ENCODE measurements at places on chromosomes 12 and 14. TPM values are rescaled to one million over a fixed set of nuclear protein-coding genes. Genes with fewer than 3 reads are reported as not detected.

The SLCO1B1 gene
- 0.04 TPM for total RNA-seq

GRCh38 chr12:12505544-12506495 lies 56.8 kb downstream of the DUSP16 start:
- peak; percentile 96 for DNase-seq
- peak overlapping the region; percentile 79 for H3K27ac ChIP-seq
- peaks cover 10% of the 10 kb centered on the region for H3K4me1 ChIP-seq
- H3K4me3 ChIP-seq, result no peak overlapping the region

DNA sequence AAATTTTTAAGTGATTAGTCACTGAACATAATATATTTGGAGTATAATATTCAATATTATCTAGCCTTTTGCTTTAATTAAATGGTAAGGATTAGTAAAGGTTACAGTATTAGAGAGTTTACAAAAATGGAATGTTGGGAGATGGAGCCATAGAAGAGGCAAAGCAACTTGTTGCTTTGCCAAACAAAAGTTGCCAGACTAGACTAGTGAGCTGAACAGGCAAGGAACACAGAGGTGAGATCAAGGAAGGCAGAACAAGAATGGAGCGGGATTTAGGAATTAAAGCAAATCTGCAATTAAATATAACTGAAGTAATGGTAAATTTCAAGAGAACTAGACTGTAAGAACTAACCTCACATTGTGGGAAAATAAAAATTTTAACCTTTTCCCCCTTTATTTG lies 5.1 kb downstream of the ARF6 start:
- H3K4me1 ChIP-seq, result peaks cover 2% of the 10 kb centered on the region
- no peak overlapping the region for H3K27ac ChIP-seq

The CAPZA3 gene
- total RNA-seq, result not detected

DNA sequence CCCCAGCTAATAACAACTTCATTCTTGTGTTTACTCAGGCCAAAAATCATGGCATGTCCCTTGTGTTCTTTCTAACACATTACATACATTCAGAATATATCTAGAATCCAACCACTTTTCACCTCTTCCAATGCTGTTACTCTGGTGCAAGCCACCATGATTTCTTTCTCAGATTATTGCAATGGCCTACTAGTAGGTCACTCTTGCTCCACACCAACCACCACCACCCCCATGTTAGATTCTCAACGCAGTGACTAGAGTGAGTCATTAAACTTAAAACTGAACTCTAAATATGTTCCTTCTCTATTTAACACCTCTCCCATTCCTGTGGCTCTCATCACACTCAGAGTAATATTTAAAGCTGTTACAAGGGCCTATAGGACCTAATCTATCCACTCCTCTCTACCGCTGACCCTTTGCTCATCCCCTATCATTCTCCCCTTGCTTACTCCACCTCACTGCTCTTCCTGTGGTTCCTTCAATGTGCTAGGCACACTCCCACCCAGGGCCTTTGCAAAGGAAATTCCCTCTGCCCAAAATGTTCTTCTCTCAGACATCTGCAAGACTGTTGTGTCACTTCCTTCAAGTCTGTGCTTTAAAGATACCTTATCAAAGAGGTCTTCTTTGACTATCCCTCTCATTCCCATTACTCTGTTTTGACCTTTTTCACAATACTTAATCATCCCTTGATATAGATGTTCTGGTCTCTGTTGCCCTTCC lies 6.6 kb downstream of the RTN1 start:
- DNase-seq, result no peak
- no peaks in the 10 kb centered on the region for H3K36me3 ChIP-seq
- no peaks in the 10 kb centered on the region for H3K4me1 ChIP-seq
- no peak overlapping the region for H3K4me3 ChIP-seq

The SRSF9 gene
- total RNA-seq, result 71.6 TPM

DNA sequence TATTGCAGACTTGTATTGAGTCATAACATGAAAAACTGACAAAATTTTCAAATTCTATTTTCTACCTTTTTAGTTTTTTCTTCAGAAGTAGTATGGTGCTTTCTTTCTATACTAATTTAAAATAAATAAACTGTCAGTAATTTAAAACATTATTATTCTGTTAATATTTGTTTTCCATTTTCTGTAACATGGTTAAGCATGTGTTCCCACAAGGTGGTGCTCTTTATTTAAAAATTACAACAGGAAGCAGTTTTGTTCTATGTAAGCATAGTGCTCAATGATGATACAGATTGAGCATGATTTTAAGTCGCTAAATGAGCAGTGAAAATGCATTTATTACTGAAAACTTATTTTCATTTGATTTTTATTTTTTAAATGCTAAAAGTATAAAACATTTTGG lies 114.6 kb downstream of the PPFIA2 start:
- H3K27me3 ChIP-seq, result no peaks in the 10 kb centered on the region
- H3K4me3 ChIP-seq, result no peak overlapping the region
- H3K27ac ChIP-seq, result no peak overlapping the region
- DNase-seq, result peak; percentile 61

The CRY1 gene
- 9.4 TPM for total RNA-seq

The MYH6 gene
- total RNA-seq, result 0.66 TPM

- peak within 1 kb of the TSS; percentile 78 for H3K4me3 ChIP-seq
- H3K27me3 ChIP-seq, result no peaks in the 10 kb centered on the region
- DNase-seq, result peak; percentile 92
- H3K4me1 ChIP-seq, result peaks cover 55% of the 10 kb centered on the region
- H3K36me3 ChIP-seq, result peaks cover 42% of the 10 kb centered on the region
These were observed at the start of gene MBD6 for GRCh38 chr12:57522011-57522886. TSS of gene MBD6 (plus strand) at chr12:57522824. CDS start at chr12:57524304, 1,480 bp downstream.

The KLHL33 gene
- 1.1 TPM for total RNA-seq

GRCh38 chr14:76292561-76292960 lies 83.4 kb upstream of the ESRRB start:
- no peaks in the 10 kb centered on the region for H3K36me3 ChIP-seq
- no peak overlapping the region for H3K4me3 ChIP-seq
- no peak for DNase-seq
- H3K4me1 ChIP-seq, result no peaks in the 10 kb centered on the region
- H3K27ac ChIP-seq, result no peak overlapping the region

GRCh38 chr14:104218361-104219180 lies 80.2 kb downstream of the KIF26A start:
- no peak overlapping the region for H3K4me3 ChIP-seq
- H3K4me1 ChIP-seq, result peaks cover 37% of the 10 kb centered on the region
- no peaks in the 10 kb centered on the region for H3K36me3 ChIP-seq
- no peak for DNase-seq
- no peak overlapping the region for H3K27ac ChIP-seq

DNA sequence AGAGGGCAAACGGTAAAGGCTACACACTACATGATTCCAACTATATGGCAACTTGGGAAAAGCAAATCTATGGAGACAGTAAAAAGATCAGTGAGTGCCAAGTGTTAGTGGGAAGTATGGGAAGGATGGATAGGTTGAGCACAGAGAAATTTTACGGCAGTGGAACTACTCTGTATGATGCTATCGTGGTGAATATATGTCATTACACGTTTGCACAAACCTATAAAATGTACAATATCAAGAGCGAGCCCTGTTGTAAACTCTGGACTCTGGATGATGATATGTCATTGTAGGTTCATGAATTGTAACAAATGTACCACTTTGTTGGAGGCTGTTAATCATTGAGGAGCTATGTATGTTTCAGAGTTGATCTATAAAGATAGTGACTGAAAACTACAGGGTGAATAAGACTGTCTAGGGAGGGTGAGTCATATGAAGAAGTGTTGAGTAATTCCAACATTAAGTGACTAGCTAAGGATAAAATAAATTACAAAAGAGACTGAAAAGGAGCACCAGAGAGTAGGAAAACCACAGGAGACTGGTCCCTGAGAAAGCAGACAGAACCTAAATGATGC lies 349.2 kb upstream of the LMO3 start:
- H3K4me1 ChIP-seq, result no peaks in the 10 kb centered on the region
- no peak overlapping the region for H3K27ac ChIP-seq
- no peak overlapping the region for H3K4me3 ChIP-seq
- H3K36me3 ChIP-seq, result no peaks in the 10 kb centered on the region
- DNase-seq, result no peak
- H3K27me3 ChIP-seq, result no peaks in the 10 kb centered on the region

- no peaks in the 10 kb centered on the region for H3K27me3 ChIP-seq
- no peak overlapping the region for H3K4me3 ChIP-seq
- H3K4me1 ChIP-seq, result peaks cover 97% of the 10 kb centered on the region
- no peak for DNase-seq
These were observed 5.1 kb downstream of the INF2 start for GRCh38 chr14:104694475-104694950.

DNA sequence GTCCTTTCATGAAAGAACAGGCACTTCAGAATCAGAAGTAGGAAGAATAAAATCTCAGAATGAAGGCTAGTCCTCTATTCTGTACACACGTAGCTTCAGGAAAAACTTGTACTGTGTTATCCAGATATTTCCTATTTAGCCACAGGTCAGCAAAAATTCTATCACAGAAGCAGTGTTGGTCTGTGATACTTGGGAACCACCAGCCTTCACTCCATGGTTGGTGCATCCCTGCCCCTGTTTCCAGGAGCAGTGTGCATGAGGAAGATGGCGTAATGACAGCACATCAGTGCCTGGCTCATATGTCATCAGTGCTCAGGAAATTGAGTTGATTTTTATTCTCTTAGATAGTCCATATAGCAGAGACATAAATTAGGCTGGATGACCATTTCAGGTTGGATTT lies 87.7 kb downstream of the SAMD4A start:
- H3K27ac ChIP-seq, result peak overlapping the region; percentile 99
- no peak overlapping the region for H3K4me3 ChIP-seq
- no peaks in the 10 kb centered on the region for H3K27me3 ChIP-seq
- no peaks in the 10 kb centered on the region for H3K36me3 ChIP-seq
- H3K4me1 ChIP-seq, result peaks cover 46% of the 10 kb centered on the region
- no peak for DNase-seq

The JPH4 gene
- 0.53 TPM for total RNA-seq

The RAD51AP1 gene
- 10.7 TPM for total RNA-seq

DNA sequence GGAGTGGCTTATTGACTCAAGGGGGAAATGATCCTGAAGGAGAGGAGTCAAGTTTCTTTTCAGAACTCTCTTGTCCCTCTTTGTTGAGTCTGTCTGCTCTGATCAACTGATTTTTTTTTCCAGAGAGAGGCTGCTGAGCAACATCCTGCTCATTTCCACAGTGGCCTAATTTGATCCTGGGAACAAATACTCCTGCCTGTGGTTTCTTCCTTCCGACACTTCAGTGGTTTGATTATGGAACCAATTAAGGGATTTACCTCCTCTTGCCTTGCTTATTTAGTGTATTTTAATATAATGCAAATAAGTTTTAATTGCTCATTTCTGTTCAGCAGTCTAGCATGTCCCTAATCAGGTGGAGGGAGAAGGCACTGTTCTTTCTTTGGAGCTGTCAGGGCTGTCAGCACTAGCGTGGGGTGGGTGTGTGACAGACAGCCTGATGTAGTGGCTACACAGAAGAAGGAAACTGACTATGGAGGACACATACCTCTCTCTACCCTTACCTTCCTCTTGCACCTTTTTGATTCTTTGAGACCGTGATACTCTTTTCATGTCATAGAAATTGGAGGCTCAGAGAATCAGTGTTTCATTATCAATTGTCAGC lies 344.9 kb upstream of the STXBP6 start:
- no peaks in the 10 kb centered on the region for H3K27me3 ChIP-seq
- DNase-seq, result peak; percentile 15
- no peaks in the 10 kb centered on the region for H3K4me1 ChIP-seq
- no peak overlapping the region for H3K4me3 ChIP-seq
- no peak overlapping the region for H3K27ac ChIP-seq

The ESYT1 gene
- total RNA-seq, result 63.7 TPM

The SYCP3 gene
- 0.13 TPM for total RNA-seq

DNA sequence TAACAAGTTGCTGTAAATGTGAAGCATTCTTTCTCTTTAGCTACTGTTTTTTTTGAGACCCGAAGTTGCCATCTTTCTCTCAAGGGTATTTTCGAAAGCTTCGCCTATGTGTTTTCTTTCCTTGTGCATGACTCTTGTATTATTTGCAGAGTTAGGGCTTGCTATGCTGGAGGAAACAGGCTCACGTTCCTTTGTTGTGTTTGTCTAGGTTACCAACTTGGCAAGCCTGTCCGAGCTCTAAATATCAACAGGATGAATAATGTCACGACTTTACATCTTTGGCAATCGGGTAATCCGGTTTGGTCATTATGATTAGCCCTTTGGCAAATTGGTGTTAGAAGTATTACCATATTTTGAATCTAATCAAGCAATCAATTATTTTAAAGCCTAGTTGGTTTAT lies 15.9 kb upstream of the ATP6V0A2 start:
- H3K27ac ChIP-seq, result no peak overlapping the region
- no peak for DNase-seq
- H3K36me3 ChIP-seq, result peaks cover 20% of the 10 kb centered on the region
- H3K4me1 ChIP-seq, result no peaks in the 10 kb centered on the region

The VDR gene
- total RNA-seq, result 0.40 TPM

DNA sequence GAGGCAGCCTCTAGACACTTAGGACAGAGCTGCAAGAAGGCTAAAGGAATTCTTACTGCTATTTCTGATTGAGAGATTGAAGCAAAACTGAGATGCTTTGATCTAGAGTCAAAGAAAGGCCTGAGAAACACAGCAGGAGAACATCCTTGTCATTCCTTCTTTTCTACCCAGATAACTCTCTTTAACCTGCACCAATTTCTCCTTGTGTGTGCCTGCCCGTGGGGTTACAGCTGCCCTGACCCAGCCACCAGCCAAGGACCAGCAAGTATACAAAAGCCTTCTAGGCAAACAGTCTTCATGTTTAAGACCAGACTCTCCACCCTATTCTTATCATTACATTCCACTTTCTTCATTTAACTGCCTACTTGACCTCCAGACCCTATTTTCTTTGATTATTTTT lies 81.7 kb upstream of the PRB2 start:
- no peaks in the 10 kb centered on the region for H3K27me3 ChIP-seq
- no peaks in the 10 kb centered on the region for H3K4me1 ChIP-seq
- no peaks in the 10 kb centered on the region for H3K36me3 ChIP-seq
- no peak overlapping the region for H3K27ac ChIP-seq

The RNFT2 gene
- total RNA-seq, result 1.3 TPM

The GPR132 gene
- total RNA-seq, result 0.75 TPM

DNA sequence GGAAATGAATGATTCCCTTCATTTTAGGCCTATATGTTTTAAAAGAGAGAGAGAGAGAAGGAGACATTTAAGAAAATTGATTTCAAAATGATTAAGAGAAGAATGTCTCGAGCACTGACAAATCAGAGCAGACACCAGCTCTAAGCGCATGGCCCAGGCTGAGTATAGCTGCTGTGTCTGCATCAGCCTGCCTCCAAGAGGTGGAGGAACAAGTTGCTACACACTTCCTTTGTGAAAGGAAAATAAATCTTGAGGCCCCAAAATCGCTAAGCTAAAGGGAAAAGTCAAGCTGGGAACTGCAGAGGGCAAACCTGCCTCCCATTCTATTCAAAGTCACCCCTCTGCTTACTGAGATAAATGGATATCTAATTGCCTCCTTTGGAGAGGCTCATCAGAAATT lies 728.7 kb upstream of the TMEM132C start:
- no peak overlapping the region for H3K4me3 ChIP-seq
- no peaks in the 10 kb centered on the region for H3K27me3 ChIP-seq
- no peak overlapping the region for H3K27ac ChIP-seq
- no peak for DNase-seq

The LHX5 gene
- total RNA-seq, result not detected

DNA sequence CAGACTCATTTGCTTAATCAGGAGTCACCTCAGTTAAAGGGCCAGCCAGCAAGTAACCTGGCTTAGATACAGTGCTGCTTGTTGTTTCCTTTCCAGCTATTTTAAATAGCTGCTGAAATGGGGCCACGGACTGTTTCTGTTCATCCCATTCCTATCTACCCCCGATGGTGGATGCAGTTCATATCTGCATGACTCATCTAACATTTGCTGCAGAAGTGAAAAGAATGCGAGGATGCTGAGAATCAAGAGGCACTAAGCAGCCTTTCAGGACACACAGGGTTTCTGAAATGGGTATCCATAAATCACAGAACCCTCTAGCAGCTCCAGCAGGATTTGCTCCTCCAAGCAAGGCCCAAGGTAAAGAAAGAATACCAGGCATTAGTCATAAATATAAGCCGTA lies 60.2 kb upstream of the RTRAF start:
- peaks cover 2% of the 10 kb centered on the region for H3K36me3 ChIP-seq
- no peak overlapping the region for H3K27ac ChIP-seq
- H3K4me3 ChIP-seq, result no peak overlapping the region
- DNase-seq, result no peak

Measured in muscle of leg (tissue), 16 donors.